ENCODE measurements at places on chromosomes 11 and 22.
A peak's percentile ranks its signal among the peaks of the same experiment; 100 is the strongest.

DNA sequence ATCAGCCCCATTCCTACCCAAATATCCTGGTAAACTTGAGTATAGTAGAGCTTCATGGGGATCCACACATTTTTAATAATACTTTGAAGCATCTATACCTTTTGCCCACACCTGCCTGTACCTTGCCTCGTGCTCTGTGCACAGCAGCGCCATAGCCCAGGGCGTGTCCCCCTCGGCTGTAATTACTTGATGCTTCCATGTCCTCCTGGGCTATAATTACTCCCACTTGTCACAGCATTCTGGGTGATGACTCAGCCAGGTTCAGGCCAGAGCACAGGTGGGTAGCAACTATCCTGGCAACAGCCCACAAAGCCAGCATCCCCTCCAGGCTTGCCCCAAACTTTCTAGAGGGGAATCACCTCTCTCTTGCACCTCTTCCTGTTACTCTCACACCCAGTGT is 23.7 kb upstream of the SLC36A4 start:
- no peak for DNase-seq

DNA sequence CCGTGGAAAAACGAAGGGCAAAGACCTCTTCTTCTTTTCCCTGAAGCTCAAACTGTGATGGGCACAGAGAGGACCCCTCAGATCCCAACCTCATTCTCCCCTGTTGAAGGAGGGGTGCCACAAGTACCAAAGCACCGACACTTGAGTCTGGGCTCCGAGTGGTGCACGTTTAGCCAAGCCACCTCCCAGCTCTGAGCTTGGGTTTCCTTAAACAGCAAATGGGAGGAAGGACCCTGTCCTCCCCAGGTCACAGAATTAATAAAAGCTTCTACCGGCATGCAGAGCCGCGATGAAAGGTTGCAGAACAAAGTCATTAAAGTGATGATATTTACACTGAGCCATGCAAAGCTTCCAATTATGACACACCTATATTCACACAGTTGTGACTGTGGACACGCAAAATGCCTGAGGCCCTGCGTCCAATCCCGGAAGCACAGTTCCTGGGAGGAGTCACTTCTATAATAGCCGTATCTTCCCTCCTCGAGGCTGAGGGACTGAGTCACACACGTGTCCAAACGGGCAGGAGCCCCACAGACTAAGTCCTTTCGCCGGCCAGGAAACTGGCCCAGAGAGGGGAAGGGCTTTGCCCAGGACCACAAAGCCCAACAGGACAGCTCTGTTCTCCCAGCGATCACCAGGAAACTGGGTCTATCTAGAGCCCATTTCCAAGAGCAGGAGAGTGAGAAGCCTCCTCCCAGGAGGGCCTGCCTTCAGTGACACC is 922 bp upstream of the CSNK1E start:
- DNase-seq: no peak

DNA sequence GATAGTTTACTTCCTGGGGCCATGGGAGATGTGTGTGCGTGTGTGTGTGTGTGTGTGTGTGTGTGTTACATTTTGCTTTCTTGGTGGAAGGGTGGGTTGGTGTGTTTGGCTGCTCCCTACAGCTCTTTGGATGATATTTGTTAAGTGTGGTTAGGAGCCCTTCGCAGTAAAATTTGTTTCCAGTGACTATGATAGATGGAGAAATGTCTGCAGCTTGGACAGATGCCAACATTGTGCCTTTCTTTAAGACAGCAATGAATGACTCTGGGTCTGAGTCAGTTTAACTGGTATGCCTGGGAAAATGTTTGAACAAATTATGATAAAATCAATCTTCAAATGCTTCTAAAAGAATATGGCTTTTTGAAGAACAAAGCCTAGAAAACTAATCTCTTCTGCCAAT is 102.7 kb upstream of the TRPC6 start:
- no peak for DNase-seq

- peak; percentile 28 for DNase-seq
Measured at GRCh38 chr11:25838918-25839625, 492.9 kb upstream of the ANO3 start.

DNA sequence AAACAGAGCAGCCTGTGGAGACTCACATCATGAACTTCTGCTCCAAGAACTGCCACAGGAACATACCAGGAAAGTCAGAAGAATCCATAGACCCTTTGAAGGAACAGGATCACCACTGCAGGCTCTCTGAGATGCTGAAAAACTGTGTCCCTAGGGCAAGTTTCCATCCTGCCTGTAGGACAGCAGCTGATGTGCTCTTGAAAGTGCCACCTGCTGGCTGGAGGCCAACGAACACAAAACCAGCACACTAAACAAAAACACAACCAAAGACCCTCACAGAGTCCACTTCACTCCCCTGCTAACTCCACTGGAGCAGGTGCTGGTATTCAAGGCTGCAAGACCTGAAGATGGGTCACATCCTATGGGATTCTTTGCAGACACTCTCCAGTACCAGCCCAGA is 12.0 kb upstream of the NXPE1 start:
- peak; percentile 2 for DNase-seq

- DNase-seq: no peak
Measured at GRCh38 chr11:119258180-119258579, 52.0 kb downstream of the CBL start.

DNA sequence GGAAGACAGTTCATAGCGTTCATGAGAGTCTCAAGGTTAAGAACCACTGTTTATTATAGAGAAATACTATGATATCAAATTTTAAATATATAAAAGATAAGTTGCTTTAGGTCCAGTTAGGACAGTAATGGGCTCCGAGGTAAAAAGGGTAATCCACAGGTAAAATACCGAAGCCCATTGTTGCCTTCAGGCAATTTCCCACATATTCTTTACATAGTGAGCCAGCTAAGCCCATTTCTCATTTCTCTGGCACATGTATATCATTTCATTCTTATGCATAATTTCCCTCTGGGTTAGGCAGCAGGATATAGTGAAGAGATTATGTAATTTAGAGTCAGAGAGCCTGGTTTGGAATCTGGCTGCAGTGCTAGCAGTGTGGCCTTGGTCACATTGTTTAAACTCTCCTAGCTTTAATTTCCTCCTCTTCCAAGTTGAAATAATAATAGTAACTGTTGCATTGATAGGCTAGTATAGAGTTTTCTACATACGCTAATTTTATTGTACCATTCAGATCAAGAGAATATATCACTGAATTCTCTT is 7.6 kb upstream of the POU2AF1 start:
- no peak for DNase-seq

GRCh38 chr11:33606762-33607161 is 93.9 kb downstream of the C11orf91 start:
- DNase-seq: no peak

DNA sequence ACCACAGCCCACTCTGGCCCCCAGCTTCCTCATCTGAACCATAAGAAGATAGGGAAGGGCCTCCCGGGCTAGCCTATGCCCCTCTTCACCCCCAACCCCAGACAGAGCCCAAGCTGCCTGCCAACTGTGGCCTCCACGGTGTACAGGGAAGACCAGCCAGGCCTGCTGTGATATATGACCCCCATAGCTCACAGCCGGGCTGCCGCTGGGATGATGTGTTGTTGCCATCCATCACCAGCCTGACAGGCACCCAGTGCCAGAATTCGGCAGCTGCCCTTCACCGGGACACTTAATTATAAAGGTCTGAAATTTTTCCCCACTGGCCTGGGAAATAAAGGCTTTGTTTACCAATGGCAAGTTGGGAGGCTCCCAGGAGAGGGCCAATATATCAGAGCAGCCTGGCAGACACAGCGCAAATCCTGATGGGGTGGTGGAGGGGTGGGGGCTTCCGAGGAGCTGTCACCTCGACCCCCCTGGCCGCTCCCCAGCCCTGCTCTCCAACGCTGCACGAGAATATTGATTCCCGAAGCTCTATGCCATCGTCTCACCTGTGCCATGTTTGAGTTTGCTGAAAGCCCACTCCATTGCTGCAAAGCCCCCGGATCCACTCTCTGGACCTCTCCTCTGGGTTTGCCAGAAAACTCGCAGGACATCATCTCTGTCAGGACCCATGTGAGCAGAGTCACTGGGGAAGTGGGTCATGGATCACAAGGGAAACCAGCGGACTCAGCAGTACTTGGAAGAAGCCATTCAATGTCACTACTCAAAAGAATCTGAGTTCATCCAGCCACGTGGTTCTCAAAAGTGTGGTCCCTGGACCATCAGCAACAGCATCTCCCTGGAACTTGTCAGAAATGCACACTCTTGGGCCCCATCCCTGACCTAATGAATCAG is 296.9 kb downstream of the MN1 start:
- DNase-seq: no peak

DNA sequence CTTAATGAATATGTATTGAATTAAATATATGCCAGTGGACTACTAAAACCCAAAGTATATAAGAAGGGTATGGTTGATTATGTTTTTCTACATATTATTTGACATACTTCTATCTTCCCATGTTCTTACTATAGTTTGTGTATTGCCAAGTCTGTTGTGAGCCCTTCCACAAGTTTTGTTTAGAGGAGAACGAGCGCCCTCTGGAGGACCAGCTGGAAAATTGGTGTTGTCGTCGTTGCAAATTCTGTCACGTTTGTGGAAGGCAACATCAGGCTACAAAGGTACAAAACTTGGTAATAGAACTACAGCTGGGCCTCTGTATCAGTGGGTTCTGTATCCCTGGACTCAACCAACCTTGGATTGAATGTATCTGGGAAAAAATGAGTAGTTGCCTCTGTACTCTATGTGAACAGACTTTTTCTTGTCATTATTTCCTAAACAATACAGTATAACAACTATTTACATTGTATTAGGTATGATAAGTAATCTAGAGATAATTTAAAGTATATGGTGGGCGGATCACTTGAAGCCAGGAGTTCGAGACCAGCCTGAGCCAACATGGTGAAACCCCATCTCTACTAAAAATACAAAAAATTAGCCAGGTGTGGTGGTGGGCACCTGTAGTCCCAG is 38.7 kb upstream of the TTC36 start:
- peak; percentile 88 for DNase-seq

DNA sequence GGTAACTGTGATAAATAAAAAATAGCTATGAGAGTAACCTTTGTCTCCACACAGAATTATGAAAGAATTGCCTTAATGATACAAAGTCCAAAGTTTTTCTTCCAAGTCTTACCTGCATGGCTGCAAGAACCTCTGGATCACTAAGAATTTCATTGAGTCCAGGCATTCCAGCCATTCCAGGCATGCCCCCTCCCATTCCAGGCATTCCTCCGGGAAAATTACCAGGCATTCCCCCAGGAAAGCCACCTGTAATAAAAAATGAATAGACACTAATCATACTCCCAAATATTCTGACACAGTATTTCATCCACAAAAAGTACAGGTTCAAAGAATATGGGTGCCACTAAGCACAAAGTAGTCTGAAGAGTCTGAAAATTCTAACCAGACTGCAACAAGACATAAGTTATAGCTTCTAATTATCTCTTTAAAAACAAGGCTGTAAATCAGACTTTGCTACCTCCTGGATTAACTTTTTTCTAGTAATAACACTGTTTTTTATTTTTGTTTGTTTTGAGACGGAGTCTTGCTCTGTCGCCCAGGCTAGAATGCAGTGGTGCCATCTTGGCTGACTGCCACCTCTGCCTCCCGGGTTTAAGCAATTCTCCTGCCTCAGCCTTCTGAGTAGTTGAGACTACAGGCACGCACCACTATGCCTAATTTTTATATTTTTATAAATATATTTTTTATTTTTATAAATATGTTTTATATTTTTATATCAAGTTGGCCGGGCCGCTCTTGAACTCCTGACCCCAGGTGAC is 8.0 kb upstream of the SLC25A17 start:
- no peak for DNase-seq

- DNase-seq: no peak
Measured at GRCh38 chr22:48093981-48094380, 1331.5 kb downstream of the TBC1D22A start.

- no peak for DNase-seq
Measured at GRCh38 chr11:69939551-69940245, 120.5 kb upstream of the FGF3 start.

GRCh38 chr11:32343325-32344008 is 91.9 kb downstream of the WT1 start:
- no peak for DNase-seq

- no peak for DNase-seq
Measured at GRCh38 chr11:62132689-62133293, 9.0 kb downstream of the INCENP start.

DNA sequence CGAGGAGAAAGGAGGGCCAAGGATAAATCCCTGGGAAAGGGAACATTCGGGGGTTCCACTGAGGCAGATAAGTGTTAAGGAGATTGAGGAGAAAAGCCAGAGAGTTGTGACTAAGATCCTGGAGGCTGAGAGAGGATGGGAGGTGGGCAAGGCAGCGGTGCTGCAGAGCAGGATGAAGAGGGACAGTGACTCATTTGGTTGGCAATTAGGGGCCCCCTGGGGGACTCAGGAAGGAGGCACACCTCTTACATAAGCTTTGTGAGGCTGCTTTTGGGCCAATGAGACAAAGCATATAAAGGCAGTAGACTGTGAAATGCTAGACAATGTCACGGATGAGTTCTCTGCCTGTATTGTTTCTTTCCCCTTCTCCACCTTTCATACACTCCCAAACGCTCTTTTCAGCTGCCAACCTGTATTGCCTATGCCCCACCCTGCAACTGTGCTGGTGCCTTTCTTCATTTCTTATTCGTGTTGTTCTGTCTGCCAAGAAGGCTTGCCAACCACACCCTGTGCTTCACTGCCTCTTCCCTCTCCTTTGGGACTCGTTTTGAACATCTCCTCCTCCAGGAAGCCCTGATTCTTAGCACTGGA is 246.8 kb upstream of the KIRREL3 start:
- DNase-seq: peak; percentile 3

- DNase-seq: no peak
Measured at GRCh38 chr11:47356129-47356997, 3.9 kb upstream of the MYBPC3 start.

DNA sequence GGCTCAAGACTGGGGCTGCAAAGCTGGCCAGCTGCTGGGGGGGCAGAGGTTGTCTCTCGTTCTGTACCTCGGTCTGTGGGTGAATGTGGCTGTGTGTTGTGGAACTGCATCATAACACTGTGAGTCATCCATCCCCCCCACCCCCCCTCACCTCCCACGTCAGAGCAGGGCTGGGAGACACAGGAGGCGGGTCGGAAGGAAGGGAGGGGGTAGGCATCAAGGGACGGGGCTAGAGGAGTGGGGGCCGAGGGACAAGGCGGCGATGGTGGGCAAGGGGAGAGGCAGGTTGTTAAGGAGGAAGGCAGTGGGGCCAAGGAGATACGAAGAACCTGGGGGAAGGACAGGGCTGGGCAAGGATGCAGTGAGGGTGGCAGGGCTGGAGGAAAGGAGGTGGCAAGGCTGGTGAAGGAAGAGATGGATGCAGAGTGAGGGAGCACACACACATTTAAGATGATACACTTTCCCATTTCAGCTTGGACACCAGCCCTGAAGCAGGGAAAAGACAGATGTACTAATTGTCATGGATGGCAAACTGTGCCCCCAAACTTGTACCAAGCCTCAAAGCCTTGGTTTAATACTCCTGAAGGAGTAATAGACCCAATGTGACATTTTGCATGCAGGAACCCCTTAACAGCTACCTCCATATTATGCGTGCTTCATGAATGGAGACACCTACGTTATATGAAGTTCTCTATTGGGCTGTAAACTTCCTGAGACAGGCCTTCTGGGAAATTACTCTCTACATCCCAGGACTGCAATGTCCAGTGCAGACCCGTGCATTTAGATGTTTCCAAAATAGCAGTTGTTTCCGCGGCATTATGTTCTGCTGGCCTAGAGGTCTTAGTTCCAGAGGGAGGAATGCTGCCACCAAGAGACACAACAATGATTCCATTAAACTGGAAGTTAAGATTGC is at the start of gene YPEL4:
Gene YPEL4 (minus strand): TSS at position 87 of the 913 bp plus-strand sequence. CDS start 2,805 bp downstream, outside the sequence.
- no peak for DNase-seq
